GM20000 (cell line): ENCODE measurements at places on chromosomes 1 and 21.

- DNase-seq, result no peak
These were observed 672 bp downstream of the DHDDS start for GRCh38 chr1:26432793-26433192.

GRCh38 chr1:75861831-75862230 is 65.1 kb downstream of the MSH4 start:
- DNase-seq, result no peak

DNA sequence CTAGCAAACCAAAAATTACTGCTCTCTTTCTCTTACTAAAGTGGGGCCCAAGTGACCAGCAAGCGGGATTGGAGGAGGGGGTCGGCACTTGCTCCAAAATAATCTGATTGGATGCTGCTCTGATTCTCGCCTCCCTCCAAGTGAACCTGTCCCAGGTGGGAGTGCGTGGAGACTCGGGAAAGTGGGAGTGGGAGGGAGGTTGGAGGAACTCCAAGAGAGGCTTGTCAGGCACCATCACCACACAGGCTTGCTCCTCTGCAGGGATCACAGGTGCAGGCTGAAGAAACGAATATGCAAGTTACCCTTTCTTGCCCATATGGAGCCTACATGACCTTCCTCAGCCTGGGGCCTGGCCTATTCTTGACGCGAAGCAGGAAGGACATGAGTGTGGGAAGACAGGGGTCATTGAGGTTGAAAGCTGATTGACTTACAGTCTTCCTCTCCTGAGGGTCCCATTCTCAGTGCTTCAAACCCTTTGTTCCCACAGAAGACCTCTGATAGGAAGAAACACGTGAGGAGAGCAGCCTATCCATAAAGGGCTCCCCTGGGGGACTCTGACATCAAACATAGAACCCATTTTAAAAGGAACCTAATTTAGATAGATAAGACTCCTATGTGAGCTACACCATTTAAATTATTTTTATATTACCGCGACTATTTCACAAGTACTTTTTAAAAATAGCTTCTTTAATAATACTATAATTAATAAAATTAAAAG is 14.2 kb downstream of the RGS8 start:
- DNase-seq, result no peak

GRCh38 chr1:243748706-243749283 is 101.2 kb downstream of the AKT3 start:
- DNase-seq, result peak; percentile 66

DNA sequence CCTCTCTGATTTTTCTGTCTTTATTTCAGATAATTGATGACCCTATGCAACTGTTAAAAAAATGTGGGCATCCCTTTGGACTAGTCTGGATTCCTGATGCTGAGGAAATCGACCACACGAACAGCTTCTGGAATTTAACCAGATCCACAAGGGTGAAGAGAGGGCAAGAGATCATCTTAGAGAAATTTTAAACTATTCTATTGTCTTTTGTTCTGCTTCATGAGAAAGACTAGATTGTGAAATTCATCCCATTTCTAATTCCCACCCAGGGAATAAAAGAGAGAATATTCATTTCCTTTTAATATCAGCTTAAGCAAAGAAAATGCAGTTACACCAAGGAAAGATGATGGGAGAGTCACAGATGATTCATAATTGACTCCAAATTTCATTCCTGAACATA is 71.8 kb downstream of the DUSP10 start:
- DNase-seq, result no peak

DNA sequence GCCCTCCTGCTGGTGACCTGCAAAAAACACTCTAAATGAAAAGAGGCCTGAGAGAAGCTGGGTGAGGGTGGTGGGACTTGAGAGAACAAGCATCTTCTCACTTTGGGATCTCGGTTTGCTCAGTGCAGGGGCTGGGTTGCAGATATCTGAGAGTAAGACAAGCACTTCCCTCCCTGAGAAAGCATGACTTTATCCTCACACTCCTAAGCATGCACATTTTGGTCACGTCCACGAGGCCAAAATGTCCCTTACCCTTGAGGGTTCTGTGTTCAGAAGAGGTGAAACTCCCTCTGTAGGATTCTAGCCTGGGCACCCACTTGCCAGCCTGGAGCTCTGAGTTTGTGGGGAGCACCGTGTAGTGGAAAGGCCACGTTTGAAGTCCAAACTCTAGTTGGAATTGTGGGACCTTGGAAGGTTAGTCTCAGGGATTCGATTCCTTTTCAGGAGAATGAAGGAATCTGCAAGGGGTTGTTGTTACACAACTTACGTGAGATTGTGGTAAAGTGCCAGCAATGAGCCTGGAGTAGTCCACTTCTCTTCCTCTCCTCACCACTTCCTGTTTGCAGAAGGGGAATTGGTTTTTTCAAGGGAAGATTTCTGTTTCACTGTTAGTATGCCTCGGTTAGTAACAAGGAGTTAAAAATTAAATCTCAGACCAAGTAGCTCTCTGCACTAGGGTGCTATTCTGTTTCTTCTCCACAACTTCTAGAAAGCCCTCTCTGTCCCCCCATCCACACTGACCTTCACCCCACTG is 3.0 kb downstream of the FCAMR start:
- peak; percentile 31 for DNase-seq

DNA sequence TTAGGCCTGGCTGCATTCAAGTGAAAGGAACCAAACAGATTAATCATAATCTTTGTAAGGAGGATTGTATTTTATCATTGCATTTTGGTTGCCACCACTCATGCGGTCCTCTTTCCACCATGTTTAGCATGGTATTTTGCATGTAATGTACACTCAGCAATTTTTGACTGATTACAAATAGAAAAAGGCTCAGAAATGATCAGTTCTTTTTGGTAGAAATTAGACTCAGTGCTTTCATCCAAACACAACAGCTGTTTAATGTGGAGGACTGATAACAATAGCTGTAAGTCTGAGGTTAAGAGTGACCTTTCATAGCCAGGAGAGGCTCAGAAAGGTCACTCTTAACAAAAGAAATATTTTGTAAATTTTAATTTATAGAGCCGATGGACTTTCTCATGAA is 25.3 kb upstream of the DPH5 start:
- no peak for DNase-seq

GRCh38 chr1:13751985-13752384 is 52.0 kb downstream of the PRDM2 start:
- DNase-seq, result no peak

DNA sequence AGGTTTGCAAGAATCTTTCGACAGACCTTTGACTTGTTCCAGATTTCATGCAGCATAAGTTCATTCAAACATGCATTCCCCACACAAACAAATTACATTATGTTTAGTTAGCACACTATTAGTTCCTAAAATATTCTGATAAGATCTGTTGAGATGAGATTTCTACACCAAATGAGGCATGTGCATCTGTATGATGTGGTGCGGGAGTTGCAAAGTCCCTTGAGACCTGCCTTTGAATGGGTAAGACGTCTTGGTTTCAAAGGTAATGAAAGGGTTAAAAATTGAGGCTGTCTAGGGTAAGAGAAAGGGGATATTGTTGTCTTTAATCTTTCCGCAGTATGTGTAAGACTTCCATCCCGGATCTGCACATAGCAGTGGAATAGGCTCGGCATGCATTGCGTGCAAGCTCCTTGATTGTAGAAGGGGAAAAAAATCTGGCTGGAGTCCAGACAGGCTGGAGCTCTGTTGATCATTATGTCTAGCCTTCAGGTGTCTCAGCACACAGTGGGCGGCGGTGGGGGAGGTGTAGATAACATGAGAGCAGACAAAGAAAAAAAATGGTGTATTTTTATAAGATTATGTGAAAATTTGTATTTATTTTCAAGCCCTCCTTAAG is 296.6 kb downstream of the PTPRC start:
- peak; percentile 29 for DNase-seq

DNA sequence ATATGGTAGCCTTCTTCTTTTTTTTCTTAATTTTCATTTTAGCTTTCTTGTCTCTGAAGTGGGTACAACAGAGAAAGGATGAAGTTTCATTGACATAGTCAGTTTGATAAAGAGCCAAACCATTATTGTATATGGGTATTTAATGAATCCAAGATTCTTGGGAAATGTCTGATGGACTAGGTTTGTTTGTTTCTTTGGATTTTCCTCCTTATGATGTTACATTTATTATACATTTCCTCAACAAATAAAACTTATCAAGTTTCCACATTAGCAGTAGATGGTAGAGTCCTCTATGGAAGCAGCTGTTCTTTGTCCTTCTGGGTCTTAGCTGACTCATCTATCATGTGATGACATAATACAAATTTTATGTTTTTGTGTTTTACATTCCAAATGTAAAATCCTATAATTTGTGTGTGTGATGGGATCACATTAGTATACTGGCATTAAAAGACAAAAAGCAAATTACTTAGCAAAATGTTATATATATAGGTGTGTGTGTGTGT is 6.0 kb downstream of the COL24A1 start:
- no peak for DNase-seq

- DNase-seq, result no peak
These were observed 8.2 kb upstream of the FAM131C start for GRCh38 chr1:16081636-16082035.

DNA sequence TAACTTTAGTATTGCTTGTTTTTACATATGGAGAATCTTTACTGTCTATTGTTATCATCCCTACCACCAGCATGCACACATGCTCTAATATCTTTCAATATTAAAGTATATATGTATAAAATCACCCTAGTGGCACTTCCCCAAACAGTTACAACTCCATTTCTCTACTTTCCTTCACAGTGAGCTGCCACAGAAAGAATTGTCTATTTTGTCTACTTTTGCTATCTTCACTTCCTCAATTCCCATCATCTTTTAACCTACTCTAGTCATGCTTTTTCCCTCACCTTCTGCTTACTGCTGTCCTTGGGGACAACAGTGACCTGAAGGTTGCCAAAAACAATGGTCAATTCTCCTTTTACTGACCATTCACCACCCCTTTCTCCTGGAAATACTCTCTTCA is 59.2 kb downstream of the VCAM1 start:
- DNase-seq, result no peak

DNA sequence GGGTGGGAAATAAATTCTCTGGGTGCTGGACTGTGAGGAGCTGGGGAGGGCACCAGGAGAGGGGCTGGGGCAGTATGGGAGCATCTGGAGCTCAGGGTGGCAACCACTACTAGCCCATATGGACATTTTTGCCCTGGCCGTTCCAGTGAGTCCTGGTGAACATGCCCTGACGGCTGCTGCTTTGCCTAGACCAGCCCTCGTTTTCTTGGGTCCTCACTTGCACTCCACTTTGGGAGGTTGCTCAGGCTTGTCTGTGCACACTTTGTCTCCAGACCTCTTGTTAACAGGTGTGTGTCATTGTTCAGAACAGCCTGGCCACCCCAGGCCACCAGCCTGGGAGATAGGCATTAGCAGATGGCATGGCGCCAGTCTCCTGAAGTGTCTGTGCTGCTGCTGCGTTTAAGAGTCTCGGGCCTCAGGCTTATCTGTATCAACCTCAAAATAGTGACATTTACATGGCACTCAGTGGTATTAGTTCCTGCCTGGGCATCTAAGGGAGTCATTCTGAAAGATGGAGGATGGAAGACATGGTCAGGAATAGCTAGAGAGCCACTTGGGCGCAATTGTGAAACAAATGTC is 190.5 kb downstream of the PTPRU start:
- no peak for DNase-seq

GRCh38 chr1:99645699-99646531 is at the start of gene PALMD:
PALMD (plus strand) TSS chr1:99646113; CDS start chr1:99646318, 205 bp downstream.
- no peak for DNase-seq

DNA sequence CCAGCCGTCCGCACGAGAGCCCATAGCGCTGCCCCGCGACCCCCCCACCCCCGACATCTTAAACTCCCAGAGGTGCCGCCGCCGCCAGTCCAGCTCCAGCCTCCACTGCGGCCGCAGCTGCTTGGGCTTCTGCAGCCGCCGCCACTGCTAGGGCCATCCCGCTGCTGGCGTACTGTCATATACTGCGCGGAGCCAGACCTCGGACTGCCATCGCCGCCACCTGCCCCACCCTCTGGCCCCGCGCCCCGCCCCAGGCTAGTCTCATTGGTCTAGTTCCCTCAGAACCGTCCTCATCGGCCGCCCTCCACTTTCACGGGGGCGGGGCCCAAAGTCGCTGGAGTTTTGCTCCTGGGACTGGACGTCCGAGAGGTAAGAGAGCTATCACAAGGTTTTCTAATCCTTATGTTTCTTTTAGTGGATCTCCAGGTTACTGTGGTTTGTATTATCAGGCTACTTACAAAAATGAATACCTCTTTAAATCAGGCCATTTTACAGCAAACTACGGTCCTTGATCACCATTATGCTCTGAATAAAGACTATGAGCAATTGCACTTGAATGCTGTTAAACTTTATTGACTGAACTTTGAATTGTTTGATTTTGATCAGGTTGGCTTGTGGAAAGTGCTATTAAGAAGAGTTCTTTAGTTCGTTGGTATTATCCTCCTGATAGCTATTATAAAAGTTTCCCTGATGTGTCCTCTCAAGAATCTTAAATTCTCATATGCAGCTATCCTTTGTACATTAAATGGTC is 2.8 kb upstream of the CD1D start:
- peak; percentile 54 for DNase-seq

DNA sequence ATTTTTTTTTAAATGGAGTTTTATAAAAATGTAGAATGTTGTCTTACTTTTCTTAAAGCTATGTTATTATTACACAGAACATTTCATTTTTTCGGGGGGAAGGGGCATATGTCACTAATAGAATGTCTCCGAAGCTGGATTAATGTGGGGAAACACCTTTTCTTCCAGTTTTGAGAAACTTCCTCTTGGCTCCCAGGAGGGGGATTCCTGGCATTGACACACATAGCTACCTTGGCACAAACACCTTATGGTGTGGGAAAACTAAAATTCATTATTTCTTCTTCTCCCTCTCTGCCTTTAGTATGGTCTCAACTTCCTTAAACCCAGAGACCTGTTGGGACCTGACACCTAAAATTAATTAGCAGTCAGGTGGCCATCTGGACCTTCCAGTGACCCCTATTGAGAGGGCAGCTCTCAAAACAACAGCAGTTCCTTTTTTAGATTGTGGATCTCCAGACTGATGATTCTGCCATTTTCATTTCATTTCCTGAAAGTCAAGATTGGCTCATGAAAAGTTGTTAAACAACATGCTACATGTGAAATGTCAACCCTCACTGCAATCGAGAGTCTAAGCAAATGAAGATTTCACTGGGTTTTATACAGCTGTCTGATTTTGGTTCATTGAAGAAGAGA is 70.1 kb upstream of the EDEM3 start:
- DNase-seq, result no peak

DNA sequence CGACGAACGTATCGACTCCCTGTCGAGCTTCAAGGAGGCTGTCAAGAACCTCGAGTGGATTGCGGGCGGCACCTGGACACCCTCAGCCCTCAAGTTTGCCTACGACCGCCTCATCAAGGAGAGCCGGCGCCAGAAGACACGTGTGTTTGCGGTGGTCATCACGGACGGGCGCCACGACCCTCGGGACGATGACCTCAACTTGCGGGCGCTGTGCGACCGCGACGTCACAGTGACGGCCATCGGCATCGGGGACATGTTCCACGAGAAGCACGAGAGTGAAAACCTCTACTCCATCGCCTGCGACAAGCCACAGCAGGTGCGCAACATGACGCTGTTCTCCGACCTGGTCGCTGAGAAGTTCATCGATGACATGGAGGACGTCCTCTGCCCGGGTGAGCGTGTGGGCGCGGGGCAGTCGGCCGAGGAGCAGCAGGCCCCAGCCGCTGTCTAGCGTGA is 28.0 kb downstream of the COL6A2 start:
- no peak for DNase-seq
